ENCODE measurements at places on chromosomes 1 and 21.
A peak's percentile ranks its signal among the peaks of the same experiment; 100 is the strongest.

DNA sequence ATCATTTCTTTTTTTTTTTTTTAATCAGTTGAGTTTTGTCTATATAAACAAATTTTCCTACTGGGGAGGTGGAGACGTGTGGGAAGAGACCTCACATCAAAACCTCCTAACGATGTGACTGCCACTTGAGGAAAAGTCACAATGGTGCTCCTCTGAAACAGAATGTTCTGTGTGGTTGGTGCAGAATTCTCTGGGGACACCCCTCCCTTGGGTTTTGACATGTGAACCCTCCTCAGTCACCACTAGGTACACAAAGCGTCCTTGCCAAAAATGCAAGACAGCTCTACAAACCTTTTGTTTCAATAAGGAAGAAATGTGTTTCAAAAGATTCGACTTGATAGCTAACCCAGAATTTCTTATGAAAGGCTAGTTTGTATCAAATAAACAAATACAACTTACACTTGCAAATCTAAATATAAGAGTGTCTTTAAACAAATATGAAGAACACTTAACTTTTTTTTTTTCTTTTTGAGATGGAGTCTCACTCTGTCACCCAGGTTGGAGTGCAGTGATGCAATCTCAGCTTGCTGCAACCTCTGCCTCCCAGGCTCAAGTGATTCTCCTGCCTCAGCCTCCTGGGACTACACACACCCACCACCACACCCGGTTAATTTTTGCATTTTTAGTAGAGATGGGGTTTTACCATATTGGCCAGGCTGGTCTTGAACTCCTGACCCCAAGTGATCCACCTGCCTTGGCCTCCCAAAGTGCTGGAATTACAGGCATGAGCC lies 9.3 kb downstream of the SLC25A24 start:
- peak; percentile 20 for DNase-seq

DNA sequence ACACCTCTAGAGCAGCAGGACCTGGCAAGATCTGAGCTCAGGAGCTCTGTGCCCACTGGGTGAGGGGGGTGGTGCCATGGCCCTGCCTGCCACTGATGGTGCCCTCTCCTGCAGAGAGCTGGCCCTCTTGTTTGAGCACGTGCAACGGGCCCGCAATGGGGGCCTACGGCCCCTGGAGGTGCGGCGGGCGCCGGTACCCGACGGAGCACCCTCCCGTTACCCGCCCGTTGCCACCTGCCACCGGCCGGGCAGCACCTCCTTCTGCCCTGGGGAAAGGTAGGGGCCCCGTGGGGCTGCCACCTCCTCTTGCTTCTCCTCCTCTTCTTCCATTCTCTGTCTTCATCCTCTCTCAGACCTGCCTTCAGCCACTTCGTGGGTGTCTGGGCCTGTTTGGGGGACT lies 38.2 kb downstream of the CITED4 start:
- no peak for DNase-seq

GRCh38 chr1:48560577-48560976 lies 88.6 kb upstream of the SPATA6 start:
- DNase-seq, result no peak

DNA sequence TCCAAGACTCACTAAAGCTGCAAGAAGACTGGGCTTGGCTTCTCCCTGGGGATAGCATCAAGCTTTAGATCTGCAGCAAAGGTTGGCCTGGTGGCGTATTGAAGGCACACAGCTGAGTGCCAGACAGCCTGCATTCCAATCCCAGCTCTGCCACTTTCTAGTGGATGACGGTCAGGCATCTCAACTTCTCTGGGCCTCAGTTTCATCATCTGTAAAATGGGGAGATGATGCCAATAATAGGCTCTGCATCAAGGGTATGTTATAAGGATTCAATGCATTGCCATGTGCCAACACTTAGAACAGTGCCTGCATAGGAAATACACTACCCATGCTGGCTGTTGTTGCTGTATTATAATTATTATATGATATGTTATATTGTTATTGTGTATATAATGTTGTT lies 220.4 kb downstream of the NPHP4 start:
- DNase-seq, result no peak

GRCh38 chr1:17561561-17561985 lies 22.1 kb downstream of the ARHGEF10L start:
- DNase-seq, result no peak

GRCh38 chr1:24769656-24770651 lies 24.7 kb downstream of the CLIC4 start:
- DNase-seq, result no peak

DNA sequence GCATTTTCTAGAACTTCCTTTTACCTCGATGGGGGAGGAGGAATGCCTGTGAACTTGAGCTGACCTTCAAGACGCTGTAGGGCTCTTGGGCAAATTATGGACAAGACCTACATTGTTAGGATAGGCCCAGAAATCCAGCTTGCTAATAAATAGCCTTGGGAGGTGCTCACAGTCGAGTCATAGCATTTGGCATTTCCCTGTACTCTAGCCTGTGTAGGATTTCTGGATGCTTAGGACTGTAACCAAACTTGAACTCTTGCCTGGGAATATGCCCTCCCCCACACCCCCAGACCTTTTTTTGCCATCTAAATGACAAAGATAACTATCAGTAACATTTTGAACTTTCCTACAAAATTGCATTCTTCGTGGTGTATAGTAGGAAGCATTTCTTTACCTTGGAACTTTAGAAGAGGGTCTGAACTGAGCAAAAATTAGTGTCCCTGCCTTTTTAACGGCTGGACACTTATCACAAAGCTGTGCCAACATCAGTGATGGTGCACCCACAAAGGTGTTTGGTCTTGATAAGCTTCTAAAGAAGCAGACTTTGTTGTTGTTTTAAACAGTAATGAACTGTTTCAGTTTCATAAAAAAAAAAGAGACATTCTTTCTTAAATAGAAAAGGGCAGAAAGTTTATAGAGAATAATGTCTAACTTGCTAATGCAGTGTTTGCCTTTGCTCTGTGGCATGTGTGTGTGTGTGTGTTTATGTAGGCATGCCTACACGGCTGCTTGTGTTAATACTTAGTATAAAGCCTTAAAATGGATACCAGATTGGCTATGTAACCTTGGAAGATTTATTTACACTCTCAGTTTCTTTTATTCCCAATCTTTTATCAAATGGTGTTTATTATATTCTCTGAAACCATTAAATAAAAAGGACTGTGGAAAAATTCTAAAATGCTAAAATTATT lies 88.2 kb downstream of the NFIA start:
- no peak for DNase-seq

GRCh38 chr1:208520438-208521099 lies 276.4 kb upstream of the PLXNA2 start:
- DNase-seq, result no peak

- DNase-seq, result no peak
Observed at GRCh38 chr1:70941563-70941962, 106.1 kb downstream of the PTGER3 start.

GRCh38 chr1:33152685-33153432 lies 29.0 kb downstream of the TRIM62 start:
- DNase-seq, result peak; percentile 29

DNA sequence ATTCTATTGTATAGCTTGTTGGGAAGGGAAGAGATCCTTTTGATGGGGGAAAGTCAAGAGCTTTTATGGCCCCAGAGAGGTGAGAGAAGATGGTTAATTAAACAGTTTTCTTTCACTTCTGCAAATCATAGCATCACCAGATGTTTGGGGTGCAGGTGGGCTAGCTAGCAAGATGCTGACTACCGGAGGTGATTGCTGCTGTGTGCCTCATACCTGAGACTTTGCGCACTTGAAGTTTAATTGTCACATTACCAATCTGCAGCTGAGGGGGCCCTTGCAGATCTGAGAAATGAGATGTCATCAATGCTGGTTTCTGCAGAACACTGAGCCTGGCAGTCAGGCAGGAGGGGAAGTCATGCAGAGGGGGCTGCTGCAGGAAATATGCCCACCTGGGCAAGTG lies 73.9 kb downstream of the SNRPE start:
- no peak for DNase-seq

DNA sequence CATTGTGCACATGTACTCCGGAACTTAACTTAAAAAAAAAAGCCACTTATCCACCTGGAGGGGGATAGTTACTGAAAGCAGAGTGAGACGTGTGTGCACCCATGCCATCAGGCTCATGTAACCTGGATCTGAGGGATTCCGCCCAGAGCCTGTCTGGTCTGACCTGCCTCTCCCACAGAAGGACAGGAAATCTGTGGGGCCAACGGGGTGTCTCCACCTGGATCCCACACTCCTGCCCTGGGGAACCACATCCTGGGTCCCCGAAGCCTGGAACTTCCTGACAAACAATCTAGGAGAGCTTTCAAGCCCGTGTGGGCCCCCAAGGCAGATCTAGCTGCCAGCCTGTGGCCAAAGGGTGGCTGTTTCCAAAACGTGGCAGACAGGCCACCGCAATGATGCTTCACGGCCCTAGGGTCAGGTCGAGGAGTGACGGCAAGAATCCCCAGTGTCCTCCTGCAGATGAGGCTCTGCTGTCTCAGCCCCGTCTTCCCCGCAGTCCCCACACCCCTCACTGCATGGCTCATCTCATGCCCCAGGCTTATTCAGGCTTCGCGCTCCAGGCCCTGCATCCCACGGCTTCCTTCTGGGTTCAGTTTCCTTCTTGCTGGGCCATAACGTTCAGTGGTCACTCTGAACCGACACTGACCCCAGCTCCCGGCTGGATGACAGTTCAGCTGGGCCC lies 21.0 kb upstream of the PCBP3 start:
- DNase-seq, result no peak

- DNase-seq, result no peak
Observed at GRCh38 chr1:86875722-86876121, 38.2 kb downstream of the SELENOF start.

GRCh38 chr1:235622936-235623779 lies 26.4 kb downstream of the GNG4 start:
- no peak for DNase-seq

DNA sequence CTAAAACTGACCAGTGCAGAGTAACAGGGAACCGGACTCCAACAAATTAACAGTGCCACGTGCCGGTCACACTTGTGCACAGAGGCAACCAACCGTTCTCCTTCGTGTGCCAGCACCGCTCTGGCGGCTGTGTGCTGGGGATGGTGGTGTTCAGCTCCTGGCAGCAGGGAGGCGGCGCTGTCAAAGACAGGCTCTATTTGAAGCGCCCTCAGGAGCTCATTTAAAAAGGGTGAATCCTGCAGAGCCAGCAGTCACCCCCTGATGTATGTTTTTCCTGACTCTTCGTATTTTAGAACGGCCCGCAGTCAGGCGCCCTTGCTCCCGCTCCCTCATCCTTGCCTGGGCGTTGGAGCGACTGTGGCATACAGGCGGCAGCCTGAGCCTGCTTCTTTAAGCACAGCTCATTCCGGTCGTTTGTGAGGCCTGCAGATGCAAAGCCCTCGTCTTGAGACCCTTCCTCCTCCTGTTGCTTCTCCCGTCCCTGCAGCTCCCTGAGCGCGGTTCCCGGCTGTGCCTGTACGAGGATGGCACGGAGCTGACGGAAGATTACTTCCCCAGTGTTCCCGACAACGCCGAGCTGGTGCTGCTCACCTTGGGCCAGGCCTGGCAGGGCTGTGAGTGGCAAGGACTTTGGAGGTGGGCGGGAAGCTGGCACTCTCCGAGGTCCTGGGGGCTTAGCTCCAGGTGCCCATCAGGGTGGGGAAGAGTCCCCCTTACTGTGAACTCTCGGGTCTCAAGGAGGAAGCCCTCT lies 1.1 kb downstream of the DFFB start:
- no peak for DNase-seq
